ENCODE measurements at places on chromosomes 1 and 21.

DNA sequence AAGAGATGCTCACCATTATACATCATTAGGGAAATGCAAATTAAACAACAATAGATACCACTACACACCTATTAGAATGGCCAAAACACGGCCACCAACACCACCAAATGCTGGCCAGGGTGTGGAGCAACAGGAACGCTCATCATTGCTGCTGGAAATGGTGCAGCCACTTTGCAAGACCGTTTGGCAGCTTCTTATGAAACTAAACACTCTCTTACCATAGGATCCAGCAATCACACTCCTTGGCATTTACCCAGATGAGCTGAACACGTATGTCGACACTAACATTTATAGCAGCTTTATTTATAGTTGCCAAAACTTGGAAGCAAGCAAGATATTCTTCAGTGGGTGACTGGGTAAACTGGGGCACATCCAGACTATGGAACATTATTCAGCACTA, 28.9 kb upstream of the ADARB1 start:
- no peak for DNase-seq

DNA sequence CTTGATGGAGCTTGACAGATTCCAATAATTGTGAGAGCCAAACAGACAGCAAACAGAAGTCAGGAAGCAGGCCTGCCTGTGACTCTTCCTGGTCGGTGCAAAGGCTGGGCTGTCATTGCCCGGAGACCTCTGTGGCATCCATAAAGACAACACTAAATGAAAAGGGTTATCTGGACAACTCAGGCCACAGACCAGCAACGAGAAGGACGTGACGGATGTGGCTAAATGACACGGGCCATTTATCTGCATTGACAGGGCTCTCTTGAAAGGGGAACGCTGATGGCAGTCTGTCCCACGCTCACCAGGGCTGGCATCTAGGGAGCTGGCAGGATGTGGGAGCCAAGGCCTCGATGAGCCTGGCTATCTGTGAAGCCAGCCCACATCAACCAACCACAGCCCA, 35.0 kb downstream of the HMGB4 start:
- DNase-seq = no peak

- DNase-seq = no peak
Measured at GRCh38 chr1:62439652-62440371, 3.0 kb downstream of the USP1 start.

- no peak for DNase-seq
Measured at GRCh38 chr1:153705484-153705883, 22.4 kb upstream of the INTS3 start.

DNA sequence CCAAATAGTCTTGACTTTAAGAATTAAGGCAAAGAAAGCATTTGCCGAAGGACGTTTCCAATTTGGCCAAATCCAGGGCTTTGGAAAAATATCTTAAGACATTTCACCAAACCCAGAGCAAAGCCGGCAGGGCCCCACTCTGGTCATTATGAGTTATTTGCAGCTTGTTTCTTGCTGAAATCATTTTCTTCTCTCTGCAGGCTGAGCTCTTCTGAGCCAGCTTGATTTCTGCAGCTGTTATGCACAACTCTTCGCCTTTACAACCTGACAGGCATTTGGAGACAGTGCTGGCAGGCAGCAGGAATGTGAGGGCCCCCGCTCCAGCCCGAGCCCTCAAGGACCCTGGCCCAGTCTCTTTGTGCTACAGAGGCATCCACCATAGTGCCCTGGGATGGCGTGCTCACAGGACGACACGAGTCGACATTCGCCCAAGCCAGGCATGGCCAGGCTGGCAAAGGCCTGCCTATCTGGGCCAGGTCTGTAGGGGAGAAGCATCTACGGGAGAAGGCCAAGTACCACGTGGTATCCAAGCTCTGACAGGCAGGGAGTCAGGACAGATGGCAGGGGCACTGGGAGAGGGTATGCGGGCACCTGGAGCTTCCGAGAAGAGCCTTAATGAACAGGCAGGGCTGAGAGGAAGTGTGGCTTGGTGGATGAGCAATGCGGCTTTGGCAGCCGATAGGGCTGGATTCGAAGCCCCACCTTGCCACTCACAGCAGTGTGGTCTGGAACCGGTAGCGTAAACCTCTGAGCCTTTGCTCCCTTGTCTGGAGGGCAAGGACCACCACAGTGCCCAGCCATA, 32.3 kb downstream of the SYF2 start:
- no peak for DNase-seq

- no peak for DNase-seq
Measured at GRCh38 chr1:178284058-178284457, 190.2 kb downstream of the RASAL2 start.

Measured in left cardiac atrium (tissue), 4 donors.